ENCODE measurements at places on chromosomes 6 and 20.

- DNase-seq: no peak
Observed at GRCh38 chr20:61533231-61533631, 281.2 kb downstream of the CDH4 start.

GRCh38 chr6:71510057-71510713 lies 221.6 kb downstream of the OGFRL1 start:
- peak; percentile 14 for DNase-seq

DNA sequence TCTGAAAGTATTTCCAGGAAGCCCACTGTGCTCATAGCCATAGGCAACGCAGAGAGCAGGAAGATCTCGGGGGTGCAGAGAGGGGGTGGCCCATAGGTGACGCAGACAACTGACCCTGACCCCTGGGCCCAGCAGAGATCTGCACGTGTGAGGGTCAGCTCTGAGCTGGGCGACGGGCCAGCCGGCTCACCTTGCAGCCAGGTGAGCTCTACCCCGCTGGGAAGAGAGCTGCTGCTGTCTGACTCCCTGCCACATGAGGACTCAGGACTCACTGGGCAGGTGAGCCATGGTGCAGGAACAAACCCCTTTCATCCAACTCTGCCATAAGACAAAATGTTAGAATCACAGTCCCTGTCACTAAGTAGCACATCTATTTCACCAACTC lies 19.6 kb downstream of the ZBTB46 start:
- DNase-seq: no peak

- DNase-seq: no peak
Observed at GRCh38 chr6:91667596-91667995, 1080.7 kb upstream of the MAP3K7 start.

DNA sequence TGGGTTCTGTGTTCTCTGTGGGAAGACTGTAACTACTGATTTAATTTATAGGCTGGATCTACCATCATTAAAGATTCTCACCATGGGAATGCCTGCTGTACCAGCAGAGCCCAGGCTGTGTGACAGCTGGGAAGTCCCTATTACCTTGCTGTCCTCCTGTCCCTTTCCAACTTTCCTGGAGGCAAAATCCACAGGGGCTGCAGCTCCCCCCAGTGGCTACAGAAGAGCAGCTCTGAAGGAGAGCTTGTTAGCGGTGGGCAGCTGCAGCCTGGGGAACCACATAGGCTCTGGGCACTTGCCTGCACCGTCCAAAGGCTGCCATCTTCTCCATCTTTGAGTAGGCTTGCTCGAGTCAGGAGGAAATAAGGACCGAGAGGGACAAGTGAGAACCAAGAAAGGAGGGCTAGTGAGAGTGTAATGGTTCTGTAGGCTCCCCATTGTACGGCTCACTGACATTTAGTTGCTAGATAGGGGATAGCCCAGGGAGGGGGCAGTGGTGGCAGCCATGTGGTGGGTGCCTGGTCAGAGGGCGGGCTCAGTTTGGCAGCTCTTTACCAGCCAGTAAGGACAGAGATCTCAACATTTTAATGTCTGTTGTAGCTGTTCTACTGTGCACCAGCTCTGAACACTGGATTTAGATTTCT lies 155.1 kb upstream of the MLIP start:
- peak; percentile 42 for DNase-seq

GRCh38 chr20:32902456-32903420 lies 44.0 kb downstream of the EFCAB8 start:
- peak; percentile 67 for DNase-seq

DNA sequence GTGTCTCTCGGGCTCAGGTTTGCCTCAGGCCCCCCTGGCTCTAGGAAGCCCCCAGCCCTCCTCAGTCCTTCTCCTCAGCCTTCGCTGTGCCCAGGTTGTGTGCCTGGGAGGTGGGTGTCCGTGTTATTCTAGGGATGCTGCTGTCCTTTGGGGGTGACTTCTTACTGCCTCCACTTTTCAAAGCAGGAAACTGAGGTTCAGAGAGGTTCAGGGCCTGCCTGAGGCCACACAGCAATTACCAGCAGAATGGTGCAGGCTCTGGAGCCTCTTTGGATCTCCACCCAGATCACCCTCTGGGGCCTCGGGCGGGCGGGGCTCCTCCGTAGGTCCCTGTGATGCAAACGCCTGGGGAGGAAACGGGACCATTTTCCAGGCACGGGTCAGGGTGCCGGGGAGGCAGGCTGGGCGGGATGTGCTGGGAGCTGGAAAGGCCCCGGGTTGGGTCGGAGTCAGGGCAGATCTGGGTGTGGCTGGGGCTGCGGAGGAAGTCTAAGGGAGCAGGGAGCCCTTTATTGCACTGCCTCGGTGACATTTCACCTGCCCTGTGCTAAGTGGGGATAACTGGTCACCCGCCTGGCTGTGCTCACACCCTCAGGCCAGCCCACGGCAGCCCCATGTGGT lies 23.2 kb downstream of the GATA5 start:
- DNase-seq: no peak

DNA sequence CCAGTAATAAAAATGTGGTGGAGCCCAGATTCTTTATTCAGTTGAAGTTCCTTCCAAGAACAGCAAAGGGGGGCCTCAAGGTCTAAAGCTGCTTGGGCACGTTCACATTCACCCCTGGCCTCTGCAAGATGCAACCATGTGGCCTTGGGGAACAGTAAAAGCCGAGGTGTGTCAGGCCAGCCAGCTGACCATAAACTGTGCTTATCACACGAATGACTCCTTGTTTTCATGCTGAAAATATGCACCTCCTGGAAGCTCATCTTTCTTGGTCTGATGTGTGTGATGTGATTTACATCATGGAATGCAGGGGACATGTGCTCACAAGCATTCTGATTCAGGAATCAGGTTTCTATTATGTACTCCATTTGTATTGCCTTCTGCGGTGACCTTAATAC lies 211.6 kb upstream of the MARCKS start:
- no peak for DNase-seq

GRCh38 chr20:61052776-61053442 lies 199.2 kb upstream of the CDH4 start:
- DNase-seq: no peak

DNA sequence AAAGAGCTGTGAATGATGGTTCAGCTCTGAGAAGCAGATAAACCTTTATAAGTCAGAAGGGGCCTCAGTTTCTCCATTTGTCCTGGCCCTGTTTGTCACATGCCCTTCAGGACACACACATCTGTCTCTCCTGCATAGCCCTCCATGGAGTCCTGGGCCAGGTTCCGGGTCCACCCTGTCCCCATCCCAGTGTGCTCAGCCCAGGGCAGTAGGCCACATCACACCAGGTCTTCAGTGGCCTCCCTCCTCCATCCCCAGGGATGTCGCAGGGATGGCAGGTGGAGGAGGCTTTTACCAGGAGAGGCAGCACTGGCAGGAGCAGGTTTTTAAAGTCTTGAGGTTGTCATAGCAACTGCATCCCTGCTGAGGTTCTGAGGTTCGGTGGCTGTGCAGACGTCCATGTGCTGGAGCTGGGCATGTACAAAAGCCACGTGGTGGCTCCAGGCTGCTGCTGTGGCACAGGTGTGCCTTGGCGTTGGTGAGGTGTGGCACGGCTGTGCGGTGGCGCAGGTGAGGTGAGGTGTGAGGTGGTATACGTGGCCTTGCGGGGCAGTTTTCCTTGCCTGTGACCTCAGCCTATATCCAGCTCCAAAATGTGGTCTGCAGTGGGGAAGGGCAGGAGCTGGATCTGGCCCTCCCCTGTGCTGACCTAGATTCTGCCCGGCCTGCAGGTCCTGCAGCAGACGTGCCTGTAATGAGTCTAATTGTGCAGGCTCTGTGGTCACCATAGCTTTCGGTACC lies 8.0 kb upstream of the NPBWR2 start:
- DNase-seq: no peak

DNA sequence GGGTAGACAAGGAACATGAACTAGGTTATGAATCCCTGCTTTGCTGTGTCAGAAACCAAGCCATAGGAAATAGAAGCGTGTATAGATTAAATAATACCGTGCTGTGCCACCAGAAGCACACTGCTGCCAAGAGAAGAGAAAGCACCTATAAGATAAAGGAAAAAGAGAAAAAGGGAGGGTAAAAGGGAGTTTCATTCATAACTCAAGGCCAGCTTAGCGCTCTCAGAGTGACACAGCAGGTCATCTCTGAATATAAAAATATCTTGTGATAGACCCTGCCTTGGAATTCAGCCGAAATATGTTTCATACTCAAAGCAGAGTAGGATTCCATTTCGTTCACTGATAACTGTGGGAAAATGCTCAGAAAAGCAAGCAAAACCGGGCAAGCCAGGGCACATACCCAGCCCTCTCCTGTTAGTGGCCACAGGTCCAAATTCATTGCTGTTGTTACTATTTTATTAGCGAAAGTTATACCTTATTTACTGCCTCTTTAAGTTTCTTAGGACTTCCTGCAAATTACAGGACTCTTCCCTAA lies 8.7 kb downstream of the JAG1 start:
- no peak for DNase-seq

DNA sequence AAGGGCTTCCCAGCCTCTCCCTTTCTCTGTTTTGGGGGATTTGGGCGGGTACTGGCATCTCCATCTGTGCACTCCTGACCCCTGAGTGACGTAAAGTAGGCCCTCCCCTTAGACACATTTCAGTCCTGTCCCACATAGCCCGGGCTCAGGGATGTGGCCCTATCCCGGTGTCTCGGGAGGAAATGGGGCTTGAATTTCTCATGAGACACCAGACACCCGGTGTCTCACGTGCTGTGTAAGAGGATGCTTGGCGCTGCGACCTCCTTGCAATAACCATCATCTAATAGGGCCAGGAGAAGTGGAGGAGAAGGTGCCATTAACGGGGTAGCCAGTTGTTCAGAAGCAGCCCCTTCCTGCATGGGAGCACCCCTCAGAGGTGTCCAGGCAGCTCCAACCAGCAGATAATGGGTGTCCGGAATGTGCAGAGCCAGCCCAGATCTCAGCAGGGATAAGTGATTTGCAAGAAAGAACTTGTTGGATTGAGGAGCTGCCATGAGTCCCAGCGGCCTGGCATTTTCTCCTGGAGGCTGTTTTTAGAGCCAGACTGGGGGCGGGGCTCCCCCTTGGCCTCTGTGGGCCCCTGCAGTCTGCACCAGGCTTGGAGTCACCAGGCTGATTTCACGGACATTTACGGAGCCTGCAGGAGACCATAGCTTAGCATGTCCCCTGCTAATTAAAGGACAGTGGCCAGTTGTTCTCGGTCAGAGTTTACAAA lies 372.0 kb downstream of the PREX1 start:
- DNase-seq: no peak

- no peak for DNase-seq
Observed at GRCh38 chr6:89492025-89492640, 59.2 kb downstream of the ANKRD6 start.

GRCh38 chr6:16624636-16625290 lies 136.5 kb downstream of the ATXN1 start:
- peak; percentile 47 for DNase-seq

- DNase-seq: no peak
Observed at GRCh38 chr20:4053071-4053919, 37.9 kb upstream of the RNF24 start.

GRCh38 chr6:5457041-5457440 lies 195.7 kb downstream of the FARS2 start:
- DNase-seq: no peak

DNA sequence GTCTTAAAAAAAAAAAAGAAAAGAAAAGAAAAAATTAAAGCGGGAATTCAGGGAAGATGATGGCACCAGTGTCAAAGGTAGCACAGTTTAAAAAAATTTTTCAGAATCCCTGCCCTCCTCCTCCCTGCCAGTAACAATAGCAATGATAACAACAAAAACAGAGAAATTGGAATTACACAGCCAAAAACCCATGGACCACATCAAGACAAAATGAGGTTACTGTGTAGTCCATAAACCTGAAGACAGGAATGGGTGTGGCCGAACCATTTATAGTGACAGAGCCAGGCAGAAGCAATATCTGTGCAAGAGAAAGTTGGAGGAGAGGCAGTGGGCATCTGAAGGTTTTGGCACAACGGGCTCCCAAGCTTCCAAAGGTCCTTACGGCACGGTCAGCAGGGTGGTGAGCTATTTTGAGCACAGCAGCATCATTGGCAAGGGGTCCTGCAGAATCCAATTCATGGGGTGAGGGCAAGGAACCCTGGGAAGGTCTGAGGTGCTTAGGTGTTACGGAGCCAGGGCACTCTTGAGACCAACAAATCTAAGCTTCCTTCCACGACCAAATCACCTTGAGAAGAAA lies 202.3 kb downstream of the GMPR start:
- no peak for DNase-seq

GRCh38 chr6:1485678-1486077 lies 96.3 kb downstream of the FOXF2 start:
- DNase-seq: no peak

GRCh38 chr20:20462185-20462584 lies 94.3 kb downstream of the INSM1 start:
- DNase-seq: no peak
